T-cell (primary cell): ENCODE measurements at places on chromosomes 16 and 17.

- no peak for DNase-seq
These were observed 261.8 kb upstream of the PSMD7 start for GRCh38 chr16:74034862-74035261.

GRCh38 chr17:74579900-74580299 lies 12.2 kb downstream of the CD300LD start:
- no peak for DNase-seq

- no peak for DNase-seq
These were observed 38.1 kb downstream of the ZDHHC7 start for GRCh38 chr16:84973236-84973635.

GRCh38 chr17:31568539-31568938 lies 177.1 kb downstream of the RAB11FIP4 start:
- DNase-seq: no peak

DNA sequence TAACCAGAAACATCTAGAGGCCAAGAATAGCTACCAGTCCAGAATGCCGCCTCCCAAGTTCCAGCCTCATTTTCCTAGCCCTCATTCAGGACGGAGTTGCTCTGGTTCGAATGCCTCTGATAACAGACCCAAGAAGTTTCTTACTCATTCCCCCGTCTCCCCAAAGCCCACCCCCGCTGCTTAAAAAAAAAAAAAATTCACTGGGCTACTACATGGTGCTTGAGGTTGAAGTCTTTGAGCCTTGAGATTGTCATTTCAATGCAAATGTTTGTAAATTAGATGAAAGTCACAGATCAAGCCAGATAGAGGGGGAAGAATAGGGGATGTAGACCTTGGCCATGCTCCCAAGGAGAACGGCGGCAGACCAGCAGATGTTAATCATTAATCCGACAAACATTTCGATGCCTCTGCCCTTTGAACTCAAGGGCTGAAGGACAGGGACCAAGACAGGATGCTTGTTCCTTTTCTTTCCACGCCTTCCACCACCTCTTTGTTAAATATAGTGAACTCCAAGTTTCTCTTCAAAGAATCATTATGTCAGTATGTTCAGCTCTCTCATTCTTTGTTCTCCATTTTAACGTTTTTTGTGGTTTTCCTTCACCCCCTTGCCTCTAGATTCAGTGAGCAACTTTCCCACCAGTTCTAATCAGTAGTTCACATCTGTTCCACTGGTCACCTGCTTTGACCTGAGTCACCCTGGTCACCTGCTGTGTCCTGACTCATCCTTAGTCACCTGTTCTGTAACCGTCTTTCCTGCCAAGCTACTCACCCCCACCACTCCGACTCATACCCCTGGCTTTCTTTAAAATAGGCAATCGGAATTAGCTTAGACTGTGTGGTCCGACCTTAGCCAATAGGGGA lies 190.3 kb downstream of the CPPED1 start:
- no peak for DNase-seq

DNA sequence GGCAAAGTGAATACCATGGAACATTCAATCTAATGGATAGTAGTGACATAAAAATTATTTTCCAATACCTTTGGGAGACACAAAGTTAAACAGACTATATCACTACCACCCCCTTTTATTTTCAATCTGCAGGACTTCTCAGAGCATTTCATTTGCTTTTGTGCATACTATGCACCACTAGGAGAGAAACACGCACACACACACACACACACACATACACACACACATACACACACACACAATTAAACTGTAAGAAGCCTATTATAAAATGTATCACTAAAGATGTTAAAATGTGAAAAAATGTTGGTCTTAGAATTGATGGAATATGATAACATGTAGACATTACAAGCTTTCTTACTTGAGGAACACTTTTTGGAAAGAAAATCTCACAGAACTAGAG lies 331.4 kb downstream of the CA10 start:
- DNase-seq: no peak
